Activated naive CD4-positive, alpha-beta T cell treated with Interleukin-2 at 50 U/mL for 16 hours (primary cell): ENCODE measurements at places on chromosomes 13 and 19.

DNA sequence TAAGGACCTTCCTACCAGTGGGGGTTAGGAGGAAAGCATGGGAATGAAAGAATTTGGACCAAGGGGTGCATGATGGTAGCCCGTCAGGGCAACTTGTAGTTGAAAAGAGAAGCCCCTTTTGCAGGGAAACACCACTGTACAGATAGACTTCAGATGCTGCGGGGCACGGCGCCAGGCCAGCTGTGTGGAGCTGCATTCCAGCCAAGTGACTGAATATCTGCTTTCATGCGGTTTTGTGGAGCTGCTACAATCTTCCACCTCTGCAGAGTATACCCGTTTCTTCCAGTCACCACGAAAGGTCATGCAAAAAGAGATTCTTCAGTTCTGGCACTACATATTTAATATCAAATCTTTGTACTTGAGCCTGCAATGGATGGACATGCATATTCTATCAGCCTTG is 104.7 kb downstream of the RGCC start:
- DNase-seq: no peak

GRCh38 chr19:14434543-14435319 is 1.6 kb downstream of the PKN1 start:
- peak; percentile 50 for DNase-seq

DNA sequence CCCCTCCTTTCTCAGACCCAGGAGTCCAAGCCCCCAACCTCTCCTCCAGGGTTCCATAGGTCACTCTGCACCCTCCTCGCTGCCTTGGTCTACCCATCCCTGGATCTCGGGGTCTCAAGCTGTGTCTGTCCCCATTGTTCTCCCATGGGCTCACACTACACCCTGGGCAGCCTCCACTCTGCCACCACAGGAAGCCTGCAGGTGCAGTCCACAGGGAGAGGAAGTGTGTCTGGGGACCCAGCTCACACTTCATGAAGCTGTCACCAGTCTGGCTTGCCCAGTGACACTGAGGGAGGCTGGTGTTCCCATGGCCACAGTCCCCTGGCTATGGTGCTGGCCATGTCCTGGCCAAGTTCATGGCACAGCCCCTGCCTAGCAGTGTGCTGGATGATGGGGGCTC is 5.3 kb downstream of the NECTIN2 start:
- no peak for DNase-seq

DNA sequence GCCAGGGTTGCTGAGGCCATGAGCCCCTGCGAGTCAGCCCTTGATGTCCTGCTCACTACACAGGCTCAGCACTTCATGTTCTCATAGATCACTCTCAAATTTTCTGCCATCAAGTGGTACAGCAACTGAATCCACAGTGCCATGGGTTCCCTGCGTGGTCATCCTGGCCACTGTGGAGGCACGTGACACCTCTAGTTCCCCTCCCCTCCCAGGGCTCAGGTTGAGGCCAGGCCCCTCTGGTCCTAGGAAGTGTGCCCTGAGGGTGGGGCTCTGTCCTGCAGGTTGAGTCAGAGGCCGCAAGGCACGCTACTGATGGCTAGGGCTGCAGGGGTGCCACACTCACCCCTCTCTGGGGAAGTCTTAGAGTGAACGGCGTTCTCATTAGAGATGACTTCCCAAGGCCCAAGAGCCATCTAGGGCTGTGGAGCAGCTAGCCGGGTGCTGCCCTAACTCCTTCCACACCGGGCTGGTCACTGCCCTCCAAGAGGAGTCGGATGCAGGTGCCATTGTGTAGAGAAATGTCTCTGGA is 39.8 kb upstream of the TPM4 start:
- DNase-seq: no peak

GRCh38 chr19:17830567-17831418 is 9.5 kb upstream of the INSL3 start:
- DNase-seq: peak; percentile 31

DNA sequence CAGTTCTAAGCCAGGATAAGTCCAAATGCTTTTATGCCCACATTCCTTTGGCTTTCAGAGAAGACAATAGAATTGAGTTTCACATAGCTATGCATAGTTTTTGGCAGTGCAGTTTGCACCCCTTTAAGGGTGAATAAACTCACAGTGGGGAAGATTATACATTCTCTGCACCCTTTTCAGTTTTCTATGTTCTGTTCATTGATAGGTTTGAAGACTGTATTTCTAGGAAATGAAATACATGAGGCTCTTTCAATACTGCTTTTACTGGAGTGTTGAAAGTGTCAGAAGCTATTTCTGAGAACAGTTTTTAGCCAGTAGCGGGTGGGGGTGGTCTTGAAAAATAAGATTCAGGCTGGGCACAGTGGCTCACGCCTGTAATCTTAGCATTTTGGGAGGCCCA is 46.2 kb downstream of the IPO5 start:
- DNase-seq: no peak

DNA sequence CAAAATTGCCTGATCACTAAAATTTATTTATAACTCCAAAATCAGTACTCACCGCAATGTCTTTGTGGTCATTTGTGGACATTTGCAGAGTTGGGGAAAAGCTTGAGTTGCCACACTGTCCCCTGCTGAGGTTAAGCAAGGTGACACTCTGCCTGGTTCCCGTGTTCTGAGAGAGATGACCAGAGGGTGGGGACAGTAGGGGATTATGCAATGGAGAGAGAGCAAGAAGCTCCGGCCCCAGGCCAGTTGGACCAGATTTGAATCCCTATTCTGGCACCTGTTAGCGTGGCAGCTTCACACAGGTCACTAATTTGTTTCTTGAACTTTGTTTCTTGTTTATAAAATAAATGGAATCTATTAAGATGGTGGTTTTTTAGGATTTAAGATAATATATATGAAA is 17.8 kb downstream of the ERCC5 start:
- DNase-seq: no peak

- DNase-seq: no peak
These were observed 64.2 kb downstream of the MCF2L start for GRCh38 chr13:113033054-113033850.

GRCh38 chr13:37138169-37138568 is 32.7 kb upstream of the CSNK1A1L start:
- no peak for DNase-seq

DNA sequence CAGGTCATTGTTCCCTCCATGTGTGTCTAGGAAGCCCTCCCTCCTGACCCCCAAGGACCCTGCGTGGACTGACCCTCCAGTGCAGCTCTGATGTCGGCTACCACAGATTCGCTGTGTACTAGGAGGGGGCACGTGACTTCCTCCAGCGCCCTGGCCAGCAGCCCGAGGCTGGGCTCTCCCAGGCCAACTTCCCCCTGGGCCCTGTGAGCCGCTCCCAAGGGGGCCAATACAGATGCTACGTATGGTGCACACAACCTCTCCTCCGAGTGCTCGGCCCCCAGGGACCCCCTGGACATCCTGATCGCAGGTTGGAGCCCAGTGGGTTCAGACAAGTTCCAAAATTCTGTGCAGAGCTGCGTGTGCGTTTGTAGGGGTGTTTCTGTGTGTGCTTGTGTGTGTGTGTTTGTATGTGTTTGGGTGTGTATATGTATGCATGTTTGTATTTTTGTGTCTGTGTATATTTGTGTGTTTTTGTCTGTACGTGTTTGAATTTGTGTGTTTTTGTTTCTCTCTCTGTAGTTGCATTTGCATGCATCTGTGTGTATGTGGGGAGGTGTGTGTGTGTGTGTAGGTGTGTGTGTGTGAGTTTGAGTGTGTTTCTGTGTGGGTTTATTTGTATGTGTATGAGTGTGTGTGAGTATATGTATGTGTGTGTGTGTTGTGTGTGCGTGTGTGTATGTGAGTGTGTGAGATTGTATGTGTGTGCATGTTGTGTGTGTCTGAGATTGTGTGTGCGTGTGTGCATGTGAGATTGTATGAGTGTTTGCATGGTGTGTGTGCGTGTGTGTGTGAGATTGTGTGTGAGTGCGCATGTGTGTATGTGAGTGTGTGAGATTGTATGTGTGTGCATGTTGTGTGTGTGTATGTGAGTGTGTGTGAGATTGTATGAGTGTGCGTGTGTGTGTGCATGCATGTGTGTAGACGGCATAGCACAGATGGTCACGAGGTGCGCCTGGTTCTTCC is 21.4 kb upstream of the LILRA2 start:
- no peak for DNase-seq

GRCh38 chr13:67574320-67575233 is 344.4 kb upstream of the PCDH9 start:
- DNase-seq: no peak

- no peak for DNase-seq
These were observed 49.5 kb downstream of the COL4A1 start for GRCh38 chr13:110257408-110257807.
